Gastroesophageal sphincter (tissue), 4 donors: ENCODE measurements at places on chromosomes 6 and 20. TPM values are rescaled to one million over a fixed set of nuclear protein-coding genes. Genes with fewer than 3 reads are reported as not detected.

Gene OPN5
- 0.08 TPM for total RNA-seq

DNA sequence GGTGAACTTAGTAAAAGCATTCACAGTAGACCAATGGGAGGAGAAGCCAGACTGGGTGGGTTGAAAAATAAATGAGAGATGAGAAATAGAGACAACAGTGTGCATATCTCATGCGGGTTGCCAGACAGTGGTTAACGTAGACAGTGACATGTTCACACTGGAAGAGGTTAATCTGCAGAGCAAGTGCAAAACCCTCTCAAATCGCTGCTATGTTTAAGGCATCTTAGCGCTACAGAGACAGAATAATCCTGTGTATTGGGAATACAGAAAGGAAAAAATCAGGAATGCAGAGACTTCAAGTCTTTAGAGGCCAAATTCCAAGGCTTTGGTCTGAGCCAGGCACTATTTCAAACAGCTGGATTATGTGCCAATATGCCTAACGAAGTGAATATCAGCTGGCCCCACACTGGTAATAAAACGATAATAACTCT is 107.1 kb downstream of the TSHZ2 start:
- ATAC-seq, result no peak

GRCh38 chr6:88975369-88975768 is 12.0 kb upstream of the RNGTT start:
- ATAC-seq, result no peak

- no peak for ATAC-seq
Observed at GRCh38 chr6:126529637-126530362, 189.9 kb downstream of the CENPW start.

GRCh38 chr6:52558266-52559000 is 18.4 kb downstream of the TRAM2 start:
- peak; percentile 57 for ATAC-seq
